NCI-H526 treated with DMSO at 0.1 percent for 48 hours (cell line): ENCODE measurements at places on chromosomes 7 and 10.

DNA sequence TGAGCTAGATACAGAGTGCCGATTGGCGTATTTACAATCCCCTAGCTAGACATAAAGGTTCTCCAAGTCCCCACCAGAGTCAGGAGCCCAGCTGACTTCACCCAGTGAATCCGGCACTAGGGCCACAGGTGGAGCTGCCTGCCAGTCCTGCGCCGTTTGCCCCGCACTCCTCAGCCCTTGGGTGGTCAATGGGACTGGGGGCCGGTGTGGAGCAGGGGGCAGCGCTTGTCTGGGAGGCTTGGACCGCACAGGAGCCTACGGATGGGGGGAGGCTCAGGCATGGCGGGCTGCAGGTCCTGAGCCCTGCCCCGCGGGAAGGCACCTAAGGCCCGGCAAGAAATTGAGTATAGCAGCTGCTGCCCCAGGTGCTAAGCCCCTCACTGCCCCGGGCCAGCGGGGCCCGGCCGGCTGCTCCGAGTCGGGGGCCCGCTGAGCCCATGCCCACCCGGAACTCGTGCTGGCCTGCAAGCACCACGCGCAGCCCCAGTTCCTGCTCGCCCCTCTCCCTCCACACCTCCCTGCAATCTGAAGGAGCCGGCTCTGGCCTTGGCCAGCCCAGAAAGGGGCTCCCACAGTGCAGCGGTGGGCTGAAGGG is 1113.8 kb upstream of the LRRTM3 start:
- no peak for DNase-seq

GRCh38 chr10:77027141-77027540 is 610.5 kb downstream of the KCNMA1 start:
- DNase-seq: peak; percentile 85

GRCh38 chr10:3757638-3758490 is 27.1 kb downstream of the KLF6 start:
- DNase-seq: no peak

GRCh38 chr10:123675811-123676210 is 9.7 kb downstream of the GPR26 start:
- DNase-seq: no peak

GRCh38 chr7:18103436-18104218 is 76.0 kb upstream of the PRPS1L1 start:
- DNase-seq: no peak

DNA sequence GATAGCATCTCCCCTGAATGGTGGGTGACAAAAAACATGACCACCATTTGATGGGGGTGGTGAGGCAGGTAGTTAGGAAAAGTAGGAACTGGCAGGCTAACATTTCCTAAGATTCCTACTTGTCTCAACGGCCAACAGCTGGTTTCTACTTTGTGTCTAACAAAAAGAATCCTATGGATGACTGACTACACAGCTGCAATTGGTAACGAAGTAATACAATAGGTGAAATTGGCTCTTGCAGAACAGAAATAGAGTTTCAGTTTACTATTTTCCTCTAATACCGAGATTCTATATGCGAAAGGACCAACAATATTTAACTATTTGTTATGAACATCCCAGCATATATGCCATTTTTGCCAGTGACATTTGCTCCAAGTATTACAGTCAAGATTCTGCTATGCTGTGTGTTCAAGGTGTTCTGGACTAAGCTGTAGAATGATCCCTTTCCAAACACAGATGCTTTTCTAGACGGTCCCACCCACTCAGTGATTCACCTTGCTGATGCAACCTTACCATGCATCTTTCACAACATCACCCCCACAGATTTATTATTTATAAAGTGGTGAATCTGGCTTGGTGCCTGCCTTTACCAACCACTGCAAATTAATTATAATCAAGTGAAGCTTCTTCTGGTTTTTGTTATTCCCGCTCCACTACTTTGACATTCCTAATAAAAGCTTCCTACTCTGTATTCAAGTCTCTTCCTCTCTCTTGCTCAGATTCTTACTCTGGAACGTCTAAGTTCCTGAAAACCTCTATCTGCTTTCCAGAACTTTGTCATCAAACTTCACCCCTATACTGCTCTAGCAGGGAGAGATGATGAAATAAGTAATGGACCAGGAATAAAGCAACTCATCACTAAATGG is 16.8 kb downstream of the BBIP1 start:
- DNase-seq: no peak

GRCh38 chr7:157310676-157311185 is 26.1 kb upstream of the DNAJB6 start:
- DNase-seq: no peak

GRCh38 chr10:69202332-69202731 is 17.8 kb upstream of the HKDC1 start:
- no peak for DNase-seq

GRCh38 chr10:79088176-79088575 is 19.4 kb downstream of the ZMIZ1 start:
- peak; percentile 52 for DNase-seq

DNA sequence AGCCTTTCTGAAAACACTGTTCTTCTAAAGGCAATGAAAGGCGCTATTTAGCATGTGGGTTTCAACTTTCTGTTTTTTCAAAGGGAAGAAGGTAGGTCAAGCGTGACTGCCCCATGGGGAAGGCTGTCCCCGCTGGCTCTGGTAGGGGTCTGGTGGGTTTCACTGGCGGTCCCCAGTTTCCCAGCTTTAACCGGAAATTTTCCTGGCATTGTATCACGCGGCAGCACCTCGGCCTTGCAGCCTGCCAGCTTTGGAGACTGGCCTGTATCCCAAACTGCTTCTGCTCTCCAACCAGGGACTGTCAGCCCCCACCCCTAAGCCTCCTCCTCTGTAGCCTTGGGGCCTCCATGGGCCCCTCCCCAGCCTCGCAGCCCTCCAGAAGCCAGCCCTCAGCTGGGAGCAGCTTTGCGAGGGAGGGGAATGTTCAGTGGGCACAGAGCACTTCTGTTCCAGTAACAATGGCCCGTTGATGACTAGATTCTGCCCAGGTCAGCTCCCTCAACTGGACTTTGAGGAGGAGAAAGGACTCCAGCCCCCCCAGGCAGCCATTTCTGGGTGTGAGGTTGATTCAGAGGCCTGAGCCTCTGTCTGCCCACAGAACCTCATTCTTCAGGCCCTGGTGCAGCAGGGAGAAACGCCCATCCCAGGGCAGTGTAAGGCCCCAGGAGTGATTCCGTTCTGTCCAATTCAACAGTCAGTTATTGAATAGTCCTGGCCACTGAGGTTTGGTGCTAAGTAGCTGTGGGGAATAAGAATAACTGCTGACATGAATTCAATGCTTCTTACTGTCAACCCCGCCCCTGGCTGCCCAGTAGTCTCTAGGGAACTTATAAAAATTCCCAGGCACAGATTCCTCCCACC is 17.1 kb downstream of the CHST3 start:
- DNase-seq: no peak

- no peak for DNase-seq
These were observed 1357.5 kb upstream of the SORCS1 start for GRCh38 chr10:108521827-108522492.

- DNase-seq: no peak
These were observed 51.9 kb upstream of the PRKAR1B start for GRCh38 chr7:778968-779451.

GRCh38 chr10:73648975-73649829 is 6.6 kb downstream of the SYNPO2L start:
- DNase-seq: no peak

GRCh38 chr7:40057292-40057691 is 77.1 kb downstream of the MPLKIP start:
- DNase-seq: no peak

- DNase-seq: no peak
These were observed 21.7 kb downstream of the TRIM8 start for GRCh38 chr10:102665904-102666509.

- no peak for DNase-seq
These were observed 36.0 kb upstream of the FRMD4A start for GRCh38 chr10:14366760-14367159.

DNA sequence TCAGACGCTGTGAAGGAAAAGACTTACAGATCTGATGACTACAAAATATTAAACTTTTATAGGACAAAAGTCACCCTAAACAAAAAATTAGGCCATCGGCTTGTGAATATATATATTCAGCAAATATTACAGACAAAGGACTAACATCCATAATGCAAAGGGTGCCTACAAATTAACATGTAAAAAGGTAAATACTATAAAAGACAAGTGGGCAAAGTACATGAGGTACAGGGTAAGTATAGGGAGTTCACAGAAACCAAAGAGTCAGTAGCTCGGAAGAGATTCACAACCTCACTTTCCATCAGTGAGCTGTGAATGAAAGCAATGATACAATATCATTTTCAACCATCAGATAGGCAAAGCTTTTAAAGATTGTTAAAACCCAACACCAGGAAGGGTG is 16.7 kb upstream of the KLF14 start:
- no peak for DNase-seq

- no peak for DNase-seq
These were observed 80.7 kb downstream of the TCERG1L start for GRCh38 chr10:131230641-131231322.

DNA sequence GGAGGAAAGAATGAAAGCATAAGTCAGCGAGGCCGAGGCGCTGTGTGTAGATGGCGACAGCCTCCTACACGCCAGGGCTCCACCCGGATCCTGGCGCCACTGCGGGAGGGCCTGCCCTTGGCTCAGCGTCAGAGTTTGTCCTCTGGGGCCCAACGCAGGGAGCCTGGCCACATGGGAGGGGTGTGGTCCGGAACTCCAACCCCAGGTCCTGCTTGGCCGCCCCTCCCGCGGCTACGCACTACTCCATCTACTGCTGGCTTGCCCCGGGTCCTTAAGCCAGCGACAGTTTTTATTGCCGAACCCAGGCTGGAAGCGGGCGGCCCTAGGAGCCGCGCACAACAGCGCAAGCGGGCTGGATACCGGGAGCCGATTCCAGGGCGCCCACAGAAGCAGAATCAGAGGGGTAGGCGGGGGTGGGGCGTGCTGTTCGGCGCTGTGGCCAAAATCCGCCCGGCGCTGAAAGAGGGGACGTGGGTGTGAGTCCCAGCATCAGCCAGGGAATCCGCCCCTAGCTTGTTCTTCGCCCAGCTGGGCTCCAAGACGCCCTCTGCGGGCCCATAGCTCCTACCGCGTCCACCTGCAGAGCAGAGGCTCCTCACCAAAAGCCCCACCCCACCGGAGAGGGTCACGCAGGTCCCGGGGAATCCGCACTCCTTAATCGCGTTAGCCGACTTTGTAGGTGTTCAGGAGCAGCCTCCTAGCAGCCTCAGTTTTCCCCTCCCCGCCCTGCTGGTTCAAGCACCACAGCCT is 4.5 kb downstream of the KAZALD1 start:
- DNase-seq: peak; percentile 41

DNA sequence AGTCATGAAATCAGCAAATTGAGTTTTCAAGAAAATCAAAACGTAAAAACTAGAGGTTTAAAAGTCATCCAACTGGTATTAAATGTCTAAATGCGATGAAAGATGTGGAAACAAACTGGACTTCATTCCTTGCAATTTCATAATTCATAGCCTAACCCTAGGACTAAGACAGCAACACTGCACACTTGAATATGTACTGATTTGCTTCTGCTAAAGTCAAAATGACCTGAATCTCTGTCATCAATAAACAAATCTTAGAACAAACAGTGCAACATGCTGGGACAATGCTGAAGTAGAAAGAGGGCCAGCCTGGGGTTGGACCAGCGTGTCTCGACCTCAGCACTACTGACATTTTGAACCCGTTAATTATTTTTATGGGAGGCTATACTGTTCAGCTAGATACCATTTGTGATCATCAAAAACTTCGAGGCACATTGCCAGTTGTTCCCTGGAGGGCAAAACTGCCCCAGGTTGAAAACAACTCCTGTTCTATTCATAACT is 47.1 kb downstream of the MYOF start:
- DNase-seq: no peak

GRCh38 chr7:105399043-105399725 is 10.5 kb upstream of the SRPK2 start:
- DNase-seq: no peak

GRCh38 chr7:140019606-140020005 is 43.1 kb downstream of the PARP12 start:
- DNase-seq: no peak

DNA sequence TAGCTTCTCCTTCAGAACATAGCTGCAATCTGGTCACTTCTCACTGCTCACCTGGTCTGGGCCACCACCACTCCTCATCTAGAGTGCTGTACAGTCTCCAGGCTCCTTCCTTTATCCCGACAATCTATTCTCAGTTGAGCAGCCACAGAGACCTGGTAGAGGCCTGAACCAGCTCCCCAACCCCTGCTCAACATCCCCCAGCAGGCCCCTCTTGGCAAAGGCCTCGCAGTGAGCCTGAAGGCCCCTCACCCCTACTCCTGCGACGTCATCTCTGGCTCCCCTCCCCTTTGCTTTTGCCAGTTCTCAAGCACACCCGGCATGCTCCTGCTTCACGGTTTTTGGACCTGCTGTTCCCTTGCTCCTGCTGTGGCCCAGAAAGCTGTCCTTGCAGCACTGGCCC is 113.9 kb downstream of the ARHGAP22 start:
- no peak for DNase-seq

GRCh38 chr10:12448729-12449391 is 99.5 kb downstream of the CAMK1D start:
- DNase-seq: no peak
